ENCODE measurements at places on chromosomes 16 and 17.

GRCh38 chr16:59651662-59652061 is 917.5 kb upstream of the GOT2 start:
- DNase-seq: no peak

DNA sequence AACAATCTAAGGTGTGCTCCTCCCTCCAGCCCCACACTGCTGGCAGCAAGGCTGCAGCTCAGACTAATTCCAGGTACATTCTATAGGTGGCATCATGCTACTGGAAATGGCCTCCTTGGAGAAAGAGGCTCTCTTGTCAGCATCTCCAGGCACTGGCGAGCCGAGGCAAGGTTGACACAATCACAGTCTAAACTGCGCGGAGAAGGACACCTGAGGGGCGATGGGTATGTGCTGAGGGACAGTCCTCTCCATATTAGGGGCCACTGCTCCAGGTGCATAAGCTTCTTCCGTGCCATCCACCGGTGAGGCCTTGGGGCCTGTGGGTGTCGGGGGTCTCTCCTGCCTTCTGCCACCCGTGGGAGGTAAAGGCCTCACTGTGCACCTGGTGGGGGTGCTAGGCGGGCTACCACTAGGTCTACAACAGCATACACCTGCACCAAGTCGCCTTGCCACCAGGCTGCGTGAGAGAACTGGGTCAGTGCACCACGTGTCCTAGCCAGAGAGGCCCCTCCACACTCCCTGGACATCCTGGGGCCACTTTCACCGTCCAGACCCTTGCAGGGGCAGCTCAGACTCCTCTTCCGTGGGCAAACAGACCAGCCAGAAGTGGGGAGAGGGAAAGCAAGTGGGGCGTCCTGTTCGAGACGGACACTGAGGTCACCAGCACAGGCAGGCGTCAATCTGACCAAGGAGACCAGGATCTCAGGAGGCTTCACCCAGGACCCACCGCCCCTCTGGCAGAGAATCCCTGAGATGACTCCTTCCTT is 12.1 kb upstream of the CBX8 start:
- DNase-seq: no peak

- no peak for DNase-seq
Observed at GRCh38 chr16:54931120-54932014, 702 bp downstream of the IRX5 start.

DNA sequence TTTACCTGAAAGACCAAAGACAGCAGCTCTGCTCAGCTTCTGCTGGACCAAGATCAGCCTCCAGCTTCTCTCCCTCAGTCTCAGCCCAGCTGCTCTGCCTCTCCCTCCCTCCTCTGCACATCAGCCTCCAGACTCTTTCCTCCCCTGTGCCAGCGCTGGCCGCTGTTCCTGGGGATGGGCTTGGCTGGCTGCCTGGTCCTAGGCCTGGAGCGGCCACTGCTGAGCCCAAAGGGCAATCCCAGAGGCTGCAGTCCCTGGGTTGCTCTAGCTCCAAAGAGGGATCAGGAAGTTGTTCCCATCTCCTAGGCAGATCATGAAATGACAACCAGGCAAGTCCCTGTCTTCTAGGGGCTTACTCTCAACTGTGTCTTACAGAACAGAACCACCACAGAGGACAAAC is 31.3 kb downstream of the DCUN1D3 start:
- no peak for DNase-seq

DNA sequence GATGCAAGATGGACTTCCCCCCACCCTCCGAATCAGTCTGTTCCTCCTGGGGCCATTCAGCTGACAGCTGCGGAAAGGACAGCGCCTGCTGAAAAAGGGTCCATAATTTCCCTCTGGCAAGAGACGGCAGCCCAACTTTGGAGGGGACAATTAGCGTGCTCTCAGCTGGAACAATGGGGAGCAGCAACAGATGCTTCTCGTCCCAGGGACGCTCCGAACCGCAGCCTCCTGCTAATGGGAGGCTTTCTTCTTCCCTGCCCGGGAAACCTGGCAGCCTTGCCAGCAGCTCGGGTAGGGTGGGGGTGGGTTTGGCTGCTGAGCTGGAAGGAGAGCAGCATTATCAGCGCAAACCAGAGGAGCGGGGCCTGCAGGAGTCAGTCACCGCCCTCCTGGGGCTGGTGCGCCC is 500.0 kb upstream of the SALL1 start:
- DNase-seq: no peak

DNA sequence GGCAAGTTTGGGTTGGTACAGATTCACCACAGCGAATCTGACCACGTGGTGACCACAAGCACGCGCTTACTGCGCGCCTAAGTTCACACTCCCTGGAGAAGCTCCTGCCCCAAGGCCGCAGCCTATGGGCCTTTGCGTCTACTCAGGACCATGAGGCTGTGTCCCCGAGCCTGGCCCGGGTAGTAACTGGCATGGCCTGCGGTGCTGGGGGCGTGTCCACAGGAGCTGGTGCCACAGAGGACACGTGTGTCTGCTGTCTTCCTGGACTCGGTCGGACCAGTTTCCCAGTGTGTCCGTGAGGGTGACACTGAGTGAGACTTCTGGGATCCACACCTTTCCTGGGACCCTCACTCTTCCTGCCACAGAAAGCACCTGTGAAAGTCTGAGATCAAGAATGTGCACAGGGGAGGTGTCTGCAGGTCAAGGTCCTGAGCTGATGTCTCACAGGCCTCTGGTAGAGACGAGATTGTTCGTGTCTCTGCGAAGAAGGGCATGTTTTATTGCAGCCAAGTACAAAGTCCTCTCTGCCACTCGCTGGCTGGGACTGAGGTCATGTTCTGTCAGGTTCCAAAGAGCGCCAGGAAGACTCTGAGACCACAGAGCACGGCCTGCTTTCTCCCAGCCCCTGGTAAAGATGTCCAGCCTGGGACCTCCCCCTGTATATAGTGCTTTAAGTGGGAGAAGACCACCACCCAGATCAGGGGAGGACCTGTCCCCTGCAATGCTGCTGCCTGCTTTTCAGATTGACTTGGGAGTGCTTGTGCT is 25.2 kb upstream of the CAPN15 start:
- DNase-seq: no peak

DNA sequence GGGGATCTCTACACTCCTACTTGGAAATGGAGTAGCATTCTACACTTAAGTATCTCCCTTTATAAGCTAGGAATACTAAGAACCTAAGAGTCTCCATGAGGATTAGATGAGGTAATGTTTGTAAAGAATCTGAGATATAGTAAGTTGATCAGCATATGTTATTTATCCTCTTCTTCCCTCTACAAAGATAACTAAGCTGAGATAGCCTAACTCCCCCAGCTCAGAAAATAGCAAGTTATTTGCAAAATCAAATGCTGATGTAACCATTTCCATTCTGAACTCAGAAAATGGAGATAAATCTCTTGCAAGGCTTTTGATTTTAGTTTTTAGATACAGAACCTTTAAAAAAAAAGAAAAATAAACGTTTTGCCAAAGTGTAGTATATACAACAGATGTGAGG is 526.0 kb downstream of the MAF start:
- DNase-seq: no peak

DNA sequence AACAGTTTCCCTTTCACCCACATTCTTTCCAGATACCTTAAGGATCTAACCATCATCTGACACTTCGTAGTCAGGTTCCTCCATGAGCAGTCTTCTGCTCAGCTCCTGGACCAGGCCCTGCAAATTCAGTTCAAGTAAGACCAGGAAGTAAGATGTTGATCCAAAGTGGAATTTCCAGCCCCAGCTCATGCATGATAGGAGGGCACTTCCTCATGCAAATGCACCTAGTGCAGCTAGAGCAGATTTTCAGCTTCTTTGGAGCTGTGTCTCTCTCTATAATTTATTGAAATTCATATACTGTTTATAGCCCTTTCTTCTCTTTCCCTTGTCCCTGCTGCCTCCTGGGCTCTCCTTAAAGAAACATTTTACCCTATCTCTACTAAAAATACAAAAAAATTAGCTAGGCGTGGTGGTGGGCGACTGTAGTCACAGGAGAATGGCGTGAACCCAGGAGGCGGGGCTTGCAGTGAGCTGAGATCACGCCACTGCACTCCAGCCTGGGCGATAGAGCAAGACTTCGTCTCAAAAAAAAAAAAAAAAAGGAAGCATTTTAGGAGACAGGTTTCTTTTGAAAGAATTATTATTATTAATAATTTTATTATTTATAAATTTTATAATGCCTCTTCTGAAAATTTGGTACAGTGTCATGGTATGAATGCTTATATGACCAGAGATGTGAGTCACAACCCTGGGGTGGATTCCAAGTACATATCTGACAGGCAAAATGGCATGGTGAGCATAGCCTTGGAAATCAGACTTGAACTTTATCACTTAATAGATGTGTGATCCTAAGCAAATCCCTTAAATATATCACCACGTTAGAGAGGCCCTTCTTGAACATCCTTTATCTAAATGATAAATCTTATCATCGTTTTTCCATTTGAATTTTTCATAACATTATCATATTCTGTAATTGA is 94.3 kb downstream of the SSH2 start:
- DNase-seq: no peak

- no peak for DNase-seq
Observed at GRCh38 chr16:53844804-53845203, 140.8 kb downstream of the FTO start.

- no peak for DNase-seq
Observed at GRCh38 chr17:56347639-56348038, 194.4 kb downstream of the ANKFN1 start.

GRCh38 chr17:34579979-34580684 is 750 bp downstream of the TMEM132E start:
- DNase-seq: no peak

DNA sequence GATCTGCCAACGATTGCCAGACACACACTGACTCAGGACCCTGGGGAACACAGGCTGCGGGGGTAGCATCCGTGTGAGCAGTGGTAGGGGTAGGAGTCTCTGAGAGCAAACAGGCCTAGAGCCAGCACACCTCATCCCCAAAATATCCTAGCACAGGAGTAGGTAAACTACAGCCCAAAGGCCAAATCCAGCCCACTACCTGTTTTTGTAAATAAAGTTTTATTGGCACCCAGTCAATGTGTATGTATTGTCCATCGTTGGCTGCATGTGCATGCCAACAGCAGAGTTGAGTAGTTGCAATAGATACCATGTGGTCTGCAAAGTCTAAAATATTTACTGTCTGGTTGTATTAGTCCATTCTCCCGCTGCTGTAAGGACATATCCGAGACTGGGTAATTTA is 55.5 kb upstream of the GPRC5B start:
- no peak for DNase-seq

GRCh38 chr16:79404571-79404970 is 196.0 kb downstream of the MAF start:
- DNase-seq: no peak

- no peak for DNase-seq
Observed at GRCh38 chr17:72665852-72666851, 426.3 kb downstream of the SLC39A11 start.

GRCh38 chr17:43591779-43592562 is 45.8 kb upstream of the ETV4 start:
- no peak for DNase-seq

- DNase-seq: no peak
Observed at GRCh38 chr17:1447052-1447451, 9.0 kb downstream of the CRK start.

DNA sequence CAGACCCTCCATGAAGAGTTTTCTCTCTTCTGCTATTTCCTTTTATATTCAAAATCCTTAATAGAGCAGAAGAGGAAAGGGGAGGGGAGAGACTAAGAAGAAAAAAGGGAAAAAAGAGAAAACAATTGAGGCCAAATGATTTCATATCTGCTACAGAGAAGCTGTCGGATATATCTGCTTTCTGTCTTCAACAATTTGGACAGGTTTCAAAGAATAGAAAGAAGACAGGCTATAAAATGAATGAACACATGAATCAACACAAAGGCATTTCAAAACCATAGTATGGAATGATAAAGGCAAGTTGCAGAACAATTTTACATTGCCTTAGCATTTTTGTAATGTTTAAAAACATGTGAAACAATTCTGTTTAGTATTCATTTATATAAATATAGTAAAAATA is 4.7 kb upstream of the CMTR2 start:
- DNase-seq: no peak

DNA sequence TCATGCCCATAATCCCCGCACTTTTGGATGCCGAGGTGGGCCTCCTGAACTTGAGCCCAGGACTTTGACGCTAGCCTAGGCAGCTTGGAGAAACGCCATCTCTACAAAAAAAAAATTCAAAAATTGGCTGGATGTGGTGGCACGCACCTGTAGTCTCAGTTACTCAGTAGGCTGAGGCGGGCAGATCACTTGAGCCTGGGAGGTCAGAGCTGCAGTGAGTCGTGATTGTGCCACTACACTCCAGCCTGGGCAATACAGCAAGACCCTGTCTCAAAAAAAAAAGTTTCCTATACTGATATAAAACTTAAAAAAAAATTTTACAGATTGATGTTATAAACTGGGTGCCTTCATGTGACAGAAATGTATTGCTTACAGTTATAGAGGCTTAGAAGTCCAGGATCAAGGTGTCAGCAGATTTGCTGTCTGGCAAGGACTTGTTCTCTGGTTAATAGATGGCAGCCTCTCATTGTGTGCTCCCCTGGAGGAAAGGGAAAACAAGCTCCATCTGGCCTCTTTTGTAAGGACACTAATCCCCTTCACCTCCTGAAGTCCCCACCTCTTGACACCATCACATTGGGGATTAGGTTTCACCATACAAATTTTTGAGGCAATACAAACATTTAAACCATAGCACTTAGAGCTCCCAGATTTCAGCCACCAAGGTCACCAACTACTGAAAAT is 8.5 kb upstream of the CES3 start:
- DNase-seq: no peak

DNA sequence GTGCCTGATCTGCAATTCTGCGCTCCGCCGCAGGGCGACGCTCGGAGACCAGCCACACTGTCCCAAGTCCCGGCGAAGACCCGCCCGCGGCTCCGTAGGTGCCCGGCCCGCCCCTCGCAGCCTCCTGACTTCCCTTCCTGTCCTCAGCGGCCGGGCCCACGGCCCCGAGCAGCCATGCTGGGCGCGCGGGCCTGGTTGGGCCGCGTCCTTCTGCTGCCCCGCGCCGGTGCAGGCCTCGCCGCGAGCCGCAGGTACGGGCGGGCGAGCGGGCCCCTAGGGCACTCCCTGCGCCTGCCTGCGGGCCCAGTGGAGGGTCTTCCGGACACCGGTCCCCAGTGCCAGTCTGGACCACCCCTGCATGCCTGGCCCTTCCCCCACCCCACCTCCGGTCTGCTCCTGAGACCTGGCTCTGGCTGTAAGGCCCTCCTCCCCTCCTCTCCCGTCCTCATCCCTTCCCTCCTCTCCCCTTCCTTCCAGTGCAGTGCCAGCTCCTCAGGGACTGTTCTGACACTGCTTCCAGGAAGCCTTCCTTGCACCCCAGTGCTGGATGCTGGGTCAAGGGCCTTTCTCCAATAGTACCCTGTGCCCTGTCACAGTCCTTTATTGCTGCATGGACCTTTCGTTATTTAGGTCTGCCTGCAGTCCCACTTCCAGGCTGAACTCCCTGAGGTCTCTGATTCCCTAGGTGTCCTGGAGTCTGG is at the start of gene SPATA20:
TSS of gene SPATA20 (plus strand) at position 140 of the 701 bp plus-strand sequence. CDS start at position 175, 35 bp downstream.
- no peak for DNase-seq

Data from iPS DF 19.7 (cell line).